Left renal pelvis (tissue), 4 donors: ENCODE measurements at places on chromosomes 2 and 18. TPM values are rescaled to one million over a fixed set of nuclear protein-coding genes. Genes with fewer than 3 reads are reported as not detected.

DNA sequence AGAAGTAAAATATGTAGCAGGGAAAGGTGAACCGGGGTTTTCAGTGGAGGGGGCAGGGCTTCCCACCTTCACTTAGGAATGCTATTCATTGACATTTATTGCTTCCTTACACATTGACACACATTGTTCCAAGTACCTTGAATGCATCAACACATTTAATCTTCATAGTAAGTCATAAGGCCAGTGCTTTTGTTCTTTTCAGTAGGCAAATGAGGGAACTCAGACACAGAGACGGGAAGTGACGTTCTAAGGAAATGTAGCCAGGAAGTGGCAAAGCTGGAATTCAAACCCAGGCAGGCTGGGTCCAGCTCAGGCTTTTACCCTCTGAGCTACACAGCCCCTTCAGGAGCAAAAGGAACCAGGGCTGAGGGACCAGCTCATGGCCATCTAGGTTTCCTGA lies 20.7 kb downstream of the BMP10 start:
- no peak for DNase-seq

Gene ST6GAL2
- polyA plus RNA-seq, result 65.6 TPM

Gene TNFRSF11A
- 2.7 TPM for polyA plus RNA-seq

Gene ASPRV1
- polyA plus RNA-seq, result 4.1 TPM

Gene ANKRD30BL
- polyA plus RNA-seq, result 0.57 TPM
